ENCODE measurements at places on chromosomes 6 and 20. TPM values are rescaled to one million over a fixed set of nuclear protein-coding genes. Genes with fewer than 3 reads are reported as not detected.
A peak's percentile ranks its signal among the peaks of the same experiment; 100 is the strongest.

DNA sequence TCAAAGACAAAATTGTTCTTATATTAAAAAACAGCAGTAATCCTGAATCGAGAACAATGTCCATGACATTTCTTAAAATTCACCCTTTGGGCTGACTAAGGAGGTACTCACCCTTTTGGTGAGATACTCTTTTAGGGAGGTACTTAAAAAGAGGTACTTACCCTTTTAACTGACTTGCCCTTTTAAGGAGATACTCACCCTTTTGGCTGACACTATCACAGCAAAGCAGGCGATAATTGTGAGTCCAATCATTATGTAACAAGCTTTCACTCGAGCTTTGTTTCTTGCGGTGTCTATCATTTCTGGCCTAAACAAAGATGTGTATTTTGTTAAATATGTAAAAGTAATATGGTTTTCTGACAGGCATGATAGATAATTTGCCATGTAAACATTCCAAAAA, 3.7 kb downstream of the FAM162B start:
- no peak for DNase-seq

DNA sequence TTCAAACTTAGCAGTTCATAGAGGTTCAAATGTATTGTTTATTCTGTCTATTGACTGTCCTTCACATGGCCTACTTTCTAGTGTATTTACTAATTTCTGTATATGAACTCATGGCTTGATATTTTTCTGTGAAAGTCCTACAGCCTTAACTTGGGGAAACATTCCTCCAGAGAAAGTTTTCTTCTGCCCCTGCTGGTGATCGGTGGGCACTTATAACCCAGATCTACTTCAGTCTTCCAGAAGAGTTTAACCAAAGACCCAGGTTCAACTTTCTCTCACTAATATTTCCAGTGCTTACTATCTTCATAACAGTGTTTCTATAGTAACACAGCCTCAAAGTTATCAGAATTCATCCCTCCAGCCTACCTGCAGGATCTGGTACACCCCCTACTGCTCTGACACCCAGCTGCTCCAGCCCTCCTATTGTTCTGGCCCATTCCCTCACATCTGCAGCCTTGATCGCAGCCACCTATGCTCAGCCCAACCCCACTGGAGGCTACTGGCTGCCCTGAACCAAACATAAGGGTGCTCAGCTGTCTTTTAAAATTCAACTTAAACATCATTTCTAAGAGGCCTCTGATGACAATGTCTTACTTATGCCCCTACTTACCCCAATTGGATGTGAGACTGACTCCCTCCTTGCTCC, 72.3 kb downstream of the TBX18 start:
- DNase-seq: no peak

- peak; percentile 74 for DNase-seq
Observed at GRCh38 chr6:32968867-32969684, 682 bp downstream of the BRD2 start.

- DNase-seq: no peak
Observed at GRCh38 chr20:32130352-32130751, 20.8 kb downstream of the TM9SF4 start.

DNA sequence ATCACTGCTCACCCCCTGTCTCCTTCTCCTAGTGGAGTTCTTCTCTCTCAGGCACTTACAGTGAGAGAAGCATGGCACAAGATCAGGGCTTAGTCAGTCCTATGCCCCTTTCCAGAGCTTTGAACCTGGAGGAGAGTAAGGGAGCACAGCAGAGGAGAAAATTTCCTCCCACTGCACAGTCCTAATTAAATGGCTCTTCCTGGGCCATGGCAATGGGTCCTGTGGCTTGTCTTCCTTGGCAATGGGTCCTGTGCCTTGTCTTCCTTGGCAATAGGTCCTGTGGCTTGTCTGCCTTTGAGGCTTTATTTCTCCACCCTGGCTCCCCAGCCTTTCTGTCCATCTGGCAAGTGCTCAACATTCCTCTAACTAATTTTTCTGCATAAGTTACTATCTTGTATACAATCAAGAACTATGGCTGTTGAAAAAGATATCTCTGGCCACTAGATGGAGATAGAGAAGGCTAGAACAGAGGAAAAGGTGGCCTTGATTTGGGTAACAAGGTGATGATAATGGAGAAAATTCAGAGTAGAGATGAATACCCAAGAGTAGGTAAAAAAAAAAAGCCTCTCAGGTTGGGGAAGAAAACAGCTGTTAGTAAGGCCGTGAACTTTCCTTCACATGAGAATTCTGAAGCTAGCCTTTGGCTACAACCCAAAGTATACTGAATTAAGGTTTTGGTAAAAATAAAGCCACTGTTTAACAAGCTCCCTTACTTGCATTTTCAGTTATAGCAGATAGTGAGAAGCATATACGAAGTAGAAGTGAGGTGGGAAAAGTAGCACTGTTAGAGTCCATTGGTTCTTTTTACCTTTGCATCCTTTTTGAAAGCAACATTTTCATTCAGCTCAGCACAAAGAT, 504.9 kb downstream of the DOK5 start:
- DNase-seq: peak; percentile 33

HLA-C gene
- 203 TPM for total RNA-seq

LRP11 gene
- total RNA-seq: 129 TPM

TNFRSF6B gene
- total RNA-seq: 7.1 TPM

LST1 gene
- total RNA-seq: not detected
